ENCODE measurements at places on chromosomes 4 and X.

GRCh38 chrX:11781734-11782370 lies 23.8 kb downstream of the MSL3 start:
- DNase-seq: no peak

- peak; percentile 36 for DNase-seq
Observed at GRCh38 chr4:21948347-21949072, at the start of gene KCNIP4. Gene KCNIP4 (minus strand): TSS chr4:21948772.

DNA sequence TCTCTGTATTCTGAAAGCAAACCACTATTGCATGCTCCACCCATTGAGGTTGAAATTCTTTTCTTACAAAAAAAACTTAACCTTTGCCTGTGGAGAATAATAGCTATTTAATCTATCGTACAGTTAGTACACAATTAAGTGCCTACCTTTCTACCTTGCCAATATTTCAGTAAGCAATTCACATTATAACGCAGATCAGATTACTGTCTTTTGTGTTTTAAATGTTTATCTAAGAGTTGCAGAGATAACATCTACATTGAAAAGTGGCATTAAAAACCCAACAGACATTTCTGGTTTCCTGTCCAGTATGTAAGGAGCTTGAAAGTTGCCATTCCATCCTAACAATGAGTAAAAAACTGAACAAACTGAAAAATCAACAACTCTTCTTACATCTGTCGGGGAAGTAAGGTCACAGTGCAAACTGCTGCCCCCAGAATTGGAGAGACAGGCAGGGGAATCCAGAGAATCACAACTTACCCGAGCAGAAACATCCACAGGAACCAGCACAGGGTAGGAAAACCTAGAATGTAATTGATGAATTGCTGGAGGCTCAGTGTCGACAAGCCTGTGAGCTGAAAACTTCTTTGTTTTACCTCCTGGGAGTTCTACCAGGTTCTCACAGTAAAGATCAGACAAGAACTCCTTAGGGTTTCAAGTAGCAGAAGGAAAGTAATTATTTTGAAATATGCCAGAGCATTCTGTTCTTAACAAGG lies 27.3 kb upstream of the ACSL4 start:
- DNase-seq: no peak

GRCh38 chrX:35622601-35623000 lies 175.5 kb upstream of the MAGEB16 start:
- no peak for DNase-seq

- no peak for DNase-seq
Observed at GRCh38 chrX:12332786-12333347, 194.6 kb downstream of the FRMPD4 start.

Data from NCI-H345 (cell line).